Stimulated activated naive B cell treated with anti-CD40 and anti-IgM and Interleukin-4, amounts not matched to agents 10 μg/mL and 1 μg/mL and 100 μg/mL, for 72 hours (primary cell): ENCODE measurements at places on chromosomes 11 and 22.

DNA sequence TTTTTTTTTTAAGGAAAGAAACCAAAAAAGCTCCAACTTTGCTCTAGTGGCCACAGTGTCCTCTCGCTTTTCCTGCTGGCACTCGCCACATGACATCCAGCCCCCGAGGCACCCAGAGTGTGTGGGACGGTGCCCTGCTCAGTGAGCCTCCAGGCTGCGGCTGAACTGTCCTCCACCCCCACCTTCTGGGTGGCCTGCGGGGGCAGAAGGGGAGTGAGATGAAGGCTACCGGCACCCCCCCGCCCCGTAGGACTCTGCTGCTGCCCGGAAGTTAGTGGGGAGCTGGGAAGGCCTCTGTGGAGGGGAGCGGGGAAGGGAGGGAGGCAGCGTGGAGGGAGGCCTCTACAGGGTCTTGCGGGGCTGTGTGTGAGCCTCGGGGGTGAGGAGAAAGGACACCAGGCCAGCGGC lies 264.4 kb downstream of the CTTN start:
- no peaks in the 10 kb centered on the region for H3K36me3 ChIP-seq
- no peak overlapping the region for H3K4me3 ChIP-seq
- peaks cover 5% of the 10 kb centered on the region for H3K4me1 ChIP-seq
- no peak for DNase-seq
- no peak overlapping the region for H3K27ac ChIP-seq
- H3K27me3 ChIP-seq, result peaks cover 72% of the 10 kb centered on the region

DNA sequence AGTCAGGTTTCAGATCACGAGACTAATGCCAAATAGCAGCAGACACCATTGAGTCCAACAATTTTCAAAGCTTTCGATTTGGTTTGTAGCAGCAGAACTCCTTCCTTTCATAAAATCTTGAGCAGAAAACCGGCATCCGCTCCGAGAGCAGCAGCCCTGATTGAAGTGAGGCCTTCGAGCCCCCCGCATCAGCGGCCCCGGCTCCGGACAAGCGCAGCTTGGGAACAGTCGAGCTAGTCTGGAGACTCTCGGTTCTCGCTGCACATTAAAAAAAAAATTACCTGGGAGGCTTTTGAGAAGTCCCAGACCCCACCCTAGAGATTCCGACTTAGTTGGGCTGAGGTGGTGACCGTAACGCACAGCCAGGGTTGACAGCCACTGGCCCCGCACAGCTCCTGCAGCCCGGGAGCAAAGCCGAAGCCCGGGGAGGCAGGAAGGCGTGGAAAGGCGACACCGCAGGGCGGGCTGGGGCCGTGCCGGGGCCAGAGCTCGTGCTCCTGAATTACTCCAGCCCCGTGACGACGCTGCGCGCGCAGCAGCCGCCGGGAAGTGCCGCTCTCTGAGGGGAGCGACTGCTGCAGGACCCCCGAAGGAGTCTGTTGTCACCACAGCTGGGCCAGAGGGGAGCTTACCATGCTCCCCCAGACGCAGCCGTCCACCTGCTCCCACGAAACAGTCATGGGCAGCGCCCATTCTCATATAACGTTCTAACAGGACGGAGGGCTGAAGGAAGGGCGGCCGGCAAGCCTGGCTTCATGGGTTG lies 57.8 kb downstream of the SPATA19 start:
- peaks cover 6% of the 10 kb centered on the region for H3K4me1 ChIP-seq
- no peak for DNase-seq
- peaks cover 19% of the 10 kb centered on the region for H3K27me3 ChIP-seq
- no peak overlapping the region for H3K27ac ChIP-seq
- H3K4me3 ChIP-seq, result no peak overlapping the region

DNA sequence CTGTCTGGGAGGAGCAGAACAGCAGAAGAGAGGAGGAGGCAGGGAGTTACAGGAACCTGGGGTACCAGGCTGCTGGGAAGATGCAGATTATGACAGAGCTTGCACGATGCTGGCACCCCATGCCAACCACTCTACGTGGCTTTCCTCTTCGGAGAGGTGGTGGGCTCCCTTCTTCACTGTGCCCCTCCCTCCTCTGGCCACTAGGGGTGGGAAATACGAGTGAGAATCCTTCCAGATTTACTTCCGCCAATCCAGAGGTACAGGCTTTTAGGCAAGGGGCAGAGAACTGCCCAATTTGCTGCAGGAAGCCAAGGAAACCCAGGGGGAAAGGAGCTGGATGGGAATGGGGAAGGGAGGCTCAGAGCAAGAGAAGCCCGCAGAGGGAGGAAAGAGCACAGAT lies 12.3 kb downstream of the HYOU1 start:
- peaks cover 9% of the 10 kb centered on the region for H3K4me1 ChIP-seq
- H3K4me3 ChIP-seq, result no peak overlapping the region
- no peaks in the 10 kb centered on the region for H3K27me3 ChIP-seq
- H3K36me3 ChIP-seq, result peaks cover 46% of the 10 kb centered on the region
- no peak overlapping the region for H3K27ac ChIP-seq

- peaks cover 3% of the 10 kb centered on the region for H3K27me3 ChIP-seq
- H3K4me3 ChIP-seq, result no peak overlapping the region
- no peaks in the 10 kb centered on the region for H3K36me3 ChIP-seq
- H3K27ac ChIP-seq, result no peak overlapping the region
- H3K4me1 ChIP-seq, result no peaks in the 10 kb centered on the region
These were observed 145.2 kb upstream of the CADM1 start for GRCh38 chr11:115649461-115649860.

DNA sequence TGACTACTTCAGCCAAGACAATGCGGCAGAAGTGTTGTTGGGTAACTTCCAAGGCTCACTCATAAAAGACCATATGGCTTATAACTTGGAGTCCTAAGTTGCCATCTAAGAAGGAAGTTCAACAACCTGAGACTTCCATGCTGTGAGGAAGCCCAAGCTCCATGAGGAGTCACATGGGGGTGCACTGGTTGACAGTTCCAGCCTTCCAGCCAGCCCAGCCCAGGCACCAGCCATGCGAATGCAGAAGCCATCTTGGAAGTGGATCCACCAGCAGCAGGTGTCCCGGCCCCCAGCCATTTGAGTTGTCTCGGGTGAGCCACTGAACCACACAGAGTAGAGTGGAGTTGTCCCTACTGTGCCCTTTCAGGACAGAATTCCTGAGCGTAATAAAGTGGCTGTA lies 32.8 kb upstream of the WNT7B start:
- no peak overlapping the region for H3K4me3 ChIP-seq
- no peaks in the 10 kb centered on the region for H3K27me3 ChIP-seq
- DNase-seq, result no peak
- peaks cover 27% of the 10 kb centered on the region for H3K4me1 ChIP-seq
- peaks cover 3% of the 10 kb centered on the region for H3K36me3 ChIP-seq

DNA sequence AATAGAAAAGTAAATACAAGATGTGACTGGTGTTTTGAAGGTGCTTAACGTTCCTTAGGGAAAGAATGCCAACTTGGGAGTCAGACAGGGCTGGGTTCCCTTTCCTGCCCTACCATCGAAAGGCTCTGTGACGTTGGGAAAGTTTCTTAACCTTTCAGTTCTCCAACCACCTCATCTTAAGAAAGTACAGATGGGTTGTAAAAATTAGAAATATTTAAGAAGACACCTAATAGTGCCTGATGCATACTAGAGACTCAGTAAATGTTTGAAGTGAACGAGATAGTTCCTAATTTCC lies 1.1 kb downstream of the GTPBP1 start:
- peaks cover 40% of the 10 kb centered on the region for H3K4me1 ChIP-seq
- H3K4me3 ChIP-seq, result peak overlapping the region; percentile 92
- no peak for DNase-seq

- H3K4me1 ChIP-seq, result peaks cover 49% of the 10 kb centered on the region
- no peaks in the 10 kb centered on the region for H3K27me3 ChIP-seq
- peak overlapping the region; percentile 89 for H3K27ac ChIP-seq
- H3K36me3 ChIP-seq, result peaks cover 10% of the 10 kb centered on the region
These were observed 908 bp downstream of the PLCB3 start for GRCh38 chr11:64252003-64252872.

DNA sequence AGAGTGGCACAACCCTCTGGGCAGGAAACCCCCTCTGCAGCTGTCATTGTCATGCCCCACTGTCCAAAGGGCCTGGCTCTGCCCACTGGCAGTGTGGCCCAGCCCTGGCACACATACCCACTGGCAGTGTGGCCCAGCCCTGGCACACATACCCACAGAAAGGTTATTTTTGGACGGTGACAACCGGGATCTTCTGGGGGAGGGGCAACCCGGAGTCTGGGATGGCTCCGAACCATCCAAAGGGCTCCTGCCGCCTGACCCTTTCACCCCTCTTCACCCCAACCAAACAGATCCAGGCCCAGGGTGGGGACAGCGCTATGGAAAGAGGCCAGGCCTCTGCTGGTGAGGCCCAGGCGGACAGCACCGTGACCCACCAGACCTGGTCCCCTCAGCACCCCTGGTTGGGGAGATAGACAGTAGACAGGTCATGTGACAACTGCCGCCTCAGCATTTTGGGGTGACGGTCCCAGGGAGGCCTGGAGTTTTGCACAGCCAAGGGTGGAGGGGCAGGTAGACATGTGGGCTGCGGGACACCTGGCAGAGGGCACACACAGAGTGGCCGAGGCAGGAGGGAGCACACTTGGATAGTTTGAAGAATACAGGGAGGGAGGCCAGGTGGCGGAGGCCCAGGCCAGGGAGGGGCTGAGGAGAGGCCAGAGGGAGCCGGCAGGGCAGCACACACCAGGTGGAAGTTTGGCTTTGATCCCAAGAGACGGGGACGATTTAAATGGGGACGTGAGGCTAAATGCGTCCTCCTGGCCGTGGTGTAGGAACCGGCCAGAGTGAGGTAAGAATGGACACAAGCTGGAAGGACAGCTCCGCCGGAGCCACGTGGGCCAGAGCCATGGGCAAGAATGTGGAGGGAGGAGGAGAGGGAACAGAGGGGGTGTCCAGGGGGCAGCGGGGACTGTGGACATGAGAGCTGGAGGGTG lies 2.9 kb downstream of the MAPK12 start:
- H3K4me3 ChIP-seq, result no peak overlapping the region
- peaks cover 15% of the 10 kb centered on the region for H3K27me3 ChIP-seq
- no peaks in the 10 kb centered on the region for H3K36me3 ChIP-seq
- peak overlapping the region; percentile 25 for H3K27ac ChIP-seq
- peaks cover 12% of the 10 kb centered on the region for H3K4me1 ChIP-seq

- H3K4me1 ChIP-seq, result peaks cover 27% of the 10 kb centered on the region
- no peak for DNase-seq
- H3K36me3 ChIP-seq, result peaks cover 15% of the 10 kb centered on the region
- no peaks in the 10 kb centered on the region for H3K27me3 ChIP-seq
- no peak overlapping the region for H3K4me3 ChIP-seq
- H3K27ac ChIP-seq, result peak overlapping the region; percentile 75
These were observed 2.7 kb downstream of the FREY1 start for GRCh38 chr11:45904309-45904915.

DNA sequence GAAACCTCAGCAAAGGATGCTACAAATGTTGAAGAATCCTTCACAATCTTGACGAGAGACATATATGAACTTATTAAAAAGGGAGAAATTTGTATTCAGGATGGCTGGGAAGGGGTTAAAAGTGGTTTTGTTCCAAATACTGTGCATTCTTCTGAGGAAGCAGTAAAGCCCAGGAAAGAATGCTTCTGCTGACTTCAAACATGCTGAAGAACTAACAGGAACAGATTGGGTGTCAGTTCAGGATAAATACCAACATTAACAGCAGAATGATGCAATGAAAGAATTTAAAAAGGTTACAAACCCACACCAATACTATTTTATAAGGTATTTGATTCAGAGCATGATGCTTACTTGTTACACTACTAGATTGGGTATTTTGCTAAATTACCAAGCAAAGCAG lies 33.9 kb downstream of the RAB39A start:
- no peaks in the 10 kb centered on the region for H3K27me3 ChIP-seq
- no peak overlapping the region for H3K4me3 ChIP-seq
- H3K36me3 ChIP-seq, result no peaks in the 10 kb centered on the region
- no peak overlapping the region for H3K27ac ChIP-seq
- no peak for DNase-seq

DNA sequence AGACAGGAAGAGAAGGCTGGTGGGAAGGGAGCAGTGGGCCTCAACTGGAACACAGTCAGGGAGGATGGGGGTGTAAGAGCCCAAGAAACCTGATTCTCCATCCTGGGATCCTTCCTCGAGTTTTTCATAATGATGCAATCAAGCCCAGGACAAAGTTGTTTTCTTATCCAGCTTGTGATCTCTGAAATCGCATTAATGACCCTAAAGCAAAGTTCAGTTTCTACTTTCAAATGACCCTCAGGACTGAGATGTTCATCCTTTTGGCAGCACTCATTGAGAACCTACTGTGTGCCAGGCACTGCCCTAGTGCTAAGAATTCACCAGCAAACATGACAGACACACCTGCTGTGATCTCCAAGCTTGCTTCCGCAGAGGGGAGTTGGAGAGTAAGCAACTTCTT lies 45.3 kb downstream of the ISX start:
- no peak overlapping the region for H3K27ac ChIP-seq
- no peak for DNase-seq
- peaks cover 13% of the 10 kb centered on the region for H3K27me3 ChIP-seq
- no peaks in the 10 kb centered on the region for H3K36me3 ChIP-seq

GRCh38 chr22:28604966-28605761 lies 74.5 kb downstream of the TTC28 start:
- no peaks in the 10 kb centered on the region for H3K4me1 ChIP-seq
- H3K27ac ChIP-seq, result no peak overlapping the region
- H3K27me3 ChIP-seq, result peaks cover 9% of the 10 kb centered on the region
- H3K4me3 ChIP-seq, result no peak overlapping the region

GRCh38 chr11:61586792-61587430 lies 6.0 kb upstream of the SYT7 start:
- DNase-seq, result no peak
- H3K4me1 ChIP-seq, result peaks cover 11% of the 10 kb centered on the region
- H3K4me3 ChIP-seq, result no peak overlapping the region
- peaks cover 74% of the 10 kb centered on the region for H3K27me3 ChIP-seq
- H3K27ac ChIP-seq, result no peak overlapping the region

DNA sequence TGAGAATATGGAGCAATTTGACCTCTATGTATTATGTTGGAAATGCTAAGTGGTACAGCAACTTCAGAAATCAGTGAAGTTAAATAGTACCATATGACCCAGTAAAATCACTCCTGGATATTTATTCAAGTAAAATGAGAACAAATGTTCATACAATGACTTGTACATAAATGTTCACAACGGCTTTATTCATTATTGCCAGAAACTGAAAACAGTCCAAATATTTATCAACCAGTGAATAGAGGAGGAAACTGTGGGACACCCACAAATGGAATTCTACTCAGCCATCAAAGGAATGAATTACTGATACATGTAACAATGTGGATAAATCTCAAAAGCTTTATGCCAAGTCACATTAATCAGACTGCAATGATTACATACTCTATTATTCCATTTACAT lies 416.3 kb downstream of the AASDHPPT start:
- H3K36me3 ChIP-seq, result no peaks in the 10 kb centered on the region
- no peaks in the 10 kb centered on the region for H3K27me3 ChIP-seq
- H3K27ac ChIP-seq, result no peak overlapping the region
- no peaks in the 10 kb centered on the region for H3K4me1 ChIP-seq
- H3K4me3 ChIP-seq, result no peak overlapping the region

DNA sequence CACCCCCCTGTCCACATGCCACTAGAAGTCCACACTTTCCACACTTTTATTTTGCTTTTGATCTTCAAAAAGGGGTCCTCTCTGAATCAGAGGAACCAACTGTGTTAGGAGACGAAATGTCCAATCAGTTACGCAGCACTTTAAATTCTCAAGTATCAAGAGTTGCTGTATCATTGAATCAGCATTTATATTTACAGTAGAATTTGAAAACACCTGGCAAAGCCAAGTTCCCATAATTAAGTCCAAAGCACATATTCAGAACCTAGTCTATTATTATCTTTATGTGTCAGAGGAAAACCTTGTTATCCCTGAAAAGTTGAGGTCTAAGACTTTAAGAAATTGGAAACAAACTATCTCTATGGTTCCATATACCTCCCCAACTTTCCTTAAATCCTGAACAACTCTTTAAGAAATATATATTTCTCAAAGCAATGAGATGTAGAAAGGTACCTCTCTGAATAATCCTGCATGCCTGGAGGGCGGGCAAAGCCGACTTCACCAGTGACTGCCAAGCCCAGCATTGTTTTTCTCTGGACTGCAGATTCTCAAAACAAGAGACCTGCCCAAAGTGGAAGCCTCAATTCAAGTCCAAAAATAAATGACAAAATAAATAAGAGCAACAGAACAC lies 75.9 kb upstream of the ARFGAP3 start:
- no peak for DNase-seq
- peaks cover 8% of the 10 kb centered on the region for H3K36me3 ChIP-seq
- H3K27ac ChIP-seq, result peak overlapping the region; percentile 97
